Activated CD8-positive, alpha-beta T cell treated with anti-CD3 and anti-CD28 coated beads for 36 hours (primary cell): ENCODE measurements at places on chromosomes 5 and 9. TPM values are rescaled to one million over a fixed set of nuclear protein-coding genes. Genes with fewer than 3 reads are reported as not detected.

DNA sequence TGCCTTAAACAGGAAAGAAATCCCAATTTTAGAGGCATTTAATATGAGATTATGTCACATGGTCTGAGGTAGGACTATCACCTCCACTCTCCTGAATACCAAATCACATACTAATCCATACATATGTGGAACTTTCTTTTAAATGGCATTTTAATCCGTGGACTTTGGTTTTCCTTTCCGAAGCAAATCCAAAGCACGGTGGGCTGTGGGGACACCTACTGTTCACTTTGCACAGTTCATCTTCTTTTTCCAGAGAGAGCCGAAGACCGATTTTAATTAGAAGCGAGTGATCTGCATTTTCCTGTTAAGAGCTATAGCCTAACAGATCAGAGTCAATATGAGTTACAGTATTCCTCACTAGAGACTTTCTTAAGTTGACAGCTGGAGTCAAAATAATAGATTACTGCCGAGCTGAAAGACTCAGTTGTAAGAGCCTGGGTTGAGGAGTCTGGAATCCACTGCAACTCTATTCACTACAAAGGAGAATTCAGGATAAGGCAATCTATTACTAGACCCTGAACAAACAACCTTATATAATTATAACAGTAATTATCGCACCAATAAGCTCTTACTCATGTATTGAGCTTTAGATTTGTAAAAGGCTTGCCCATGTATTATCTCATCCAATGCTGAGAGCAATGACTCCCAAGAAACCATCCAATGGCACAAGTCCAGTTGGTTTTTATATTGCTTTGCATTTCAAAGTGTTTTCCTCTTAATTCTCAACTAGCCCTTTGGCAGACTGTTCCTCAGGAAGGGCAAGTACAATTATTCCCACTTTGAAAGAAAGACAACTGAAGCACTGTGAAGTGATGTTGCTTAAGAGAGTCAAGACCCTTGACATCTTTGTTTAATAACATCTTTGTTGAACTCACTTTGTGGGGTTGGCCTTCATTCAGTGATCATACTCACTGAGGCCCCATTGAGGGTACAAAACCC, 144.7 kb downstream of the TRPM6 start:
- no peak overlapping the region for H3K27ac ChIP-seq
- H3K27me3 ChIP-seq: peaks cover 17% of the 10 kb centered on the region
- no peaks in the 10 kb centered on the region for H3K4me1 ChIP-seq
- DNase-seq: peak; percentile 41

DNA sequence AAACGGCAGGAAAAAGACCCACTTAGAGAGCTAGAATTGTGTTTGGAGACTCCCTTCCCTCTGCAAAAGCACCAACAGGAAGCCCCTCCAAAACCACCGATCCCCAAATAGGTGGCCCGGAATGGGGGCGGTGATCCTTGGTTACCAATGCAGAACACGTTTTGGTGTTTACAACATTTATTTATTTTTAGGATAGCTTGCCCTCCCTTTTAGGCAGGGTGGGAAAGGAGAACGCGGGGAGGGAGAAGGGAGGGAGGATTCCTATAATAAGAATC, 579 bp upstream of the NTRK2 start:
- no peak overlapping the region for H3K27ac ChIP-seq
- peak overlapping the region; percentile 46 for H3K4me3 ChIP-seq

- no peak overlapping the region for H3K27ac ChIP-seq
- DNase-seq: no peak
- H3K4me1 ChIP-seq: no peaks in the 10 kb centered on the region
- no peak overlapping the region for H3K4me3 ChIP-seq
- H3K36me3 ChIP-seq: no peaks in the 10 kb centered on the region
These were observed 130.6 kb downstream of the PDZD2 start for GRCh38 chr5:31769530-31769929.

- no peak within 1 kb of the TSS for H3K4me3 ChIP-seq
- no peak within 1 kb of the TSS for H3K27ac ChIP-seq
- H3K36me3 ChIP-seq: no peaks in the 10 kb centered on the region
- DNase-seq: no peak
- peaks cover 31% of the 10 kb centered on the region for H3K27me3 ChIP-seq
These were observed at the start of gene PLCXD3 for GRCh38 chr5:41510176-41510831. Gene PLCXD3 (minus strand): TSS chr5:41510601. CDS start chr5:41510526, 75 bp downstream.

GRCh38 chr5:2749514-2750025, 1.9 kb downstream of the IRX2 start:
- peaks cover 6% of the 10 kb centered on the region for H3K36me3 ChIP-seq
- H3K27me3 ChIP-seq: peaks cover 62% of the 10 kb centered on the region
- peak overlapping the region; percentile 25 for H3K27ac ChIP-seq
- DNase-seq: no peak

Gene C5orf46
- not detected for total RNA-seq

Gene PCDHGB3
- 0.07 TPM for total RNA-seq

Gene AK6
- total RNA-seq: 95.7 TPM

Gene FAM221B
- not detected for total RNA-seq

Gene LIFR
- not detected for total RNA-seq
